Activated CD8-positive, alpha-beta memory T cell treated with anti-CD3 and anti-CD28 coated beads for 48 hours (primary cell): ENCODE measurements at places on chromosomes 3 and 15.
A peak's percentile ranks its signal among the peaks of the same experiment; 100 is the strongest.

GRCh38 chr15:91566141-91566540, 287.4 kb upstream of the SLCO3A1 start:
- no peak for DNase-seq

DNA sequence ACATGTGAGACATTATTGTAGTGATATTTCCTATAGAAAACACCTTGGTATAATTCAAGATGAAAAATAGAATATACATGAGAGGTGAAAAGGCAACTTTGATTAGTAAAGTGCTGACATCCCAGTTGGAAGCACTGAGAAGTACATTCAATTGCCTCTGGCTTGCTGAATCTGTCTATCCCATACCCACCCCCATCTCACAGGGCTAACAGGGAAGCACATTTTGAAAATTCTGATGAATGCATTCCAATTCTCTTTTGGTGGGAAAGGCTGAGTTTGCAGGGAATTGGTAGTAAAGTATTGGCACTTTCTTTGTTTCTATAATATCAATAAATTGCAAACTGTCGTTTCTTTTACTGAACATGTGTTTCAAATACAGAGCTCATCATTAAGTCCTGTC, 122.9 kb downstream of the MBNL1 start:
- DNase-seq, result no peak

DNA sequence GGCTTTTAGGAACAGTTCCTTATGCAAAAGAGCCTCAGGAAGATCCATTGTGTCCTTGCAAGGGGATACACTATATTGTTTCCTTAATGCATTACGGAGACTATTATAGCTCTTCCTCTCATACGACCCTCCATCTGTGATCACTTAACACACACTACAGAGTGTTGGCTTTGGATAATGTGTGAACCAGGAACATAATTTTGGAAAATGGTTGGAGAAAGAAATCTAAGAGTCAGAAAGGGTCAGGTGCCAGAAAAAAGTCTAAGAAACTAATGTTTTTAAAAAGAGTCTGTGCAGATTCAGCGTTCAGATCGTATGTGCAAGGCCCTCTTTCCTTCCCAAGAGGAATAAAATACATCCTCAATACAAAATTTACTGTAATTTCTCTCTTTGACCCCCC, 27.3 kb downstream of the LRRN1 start:
- no peak for DNase-seq

DNA sequence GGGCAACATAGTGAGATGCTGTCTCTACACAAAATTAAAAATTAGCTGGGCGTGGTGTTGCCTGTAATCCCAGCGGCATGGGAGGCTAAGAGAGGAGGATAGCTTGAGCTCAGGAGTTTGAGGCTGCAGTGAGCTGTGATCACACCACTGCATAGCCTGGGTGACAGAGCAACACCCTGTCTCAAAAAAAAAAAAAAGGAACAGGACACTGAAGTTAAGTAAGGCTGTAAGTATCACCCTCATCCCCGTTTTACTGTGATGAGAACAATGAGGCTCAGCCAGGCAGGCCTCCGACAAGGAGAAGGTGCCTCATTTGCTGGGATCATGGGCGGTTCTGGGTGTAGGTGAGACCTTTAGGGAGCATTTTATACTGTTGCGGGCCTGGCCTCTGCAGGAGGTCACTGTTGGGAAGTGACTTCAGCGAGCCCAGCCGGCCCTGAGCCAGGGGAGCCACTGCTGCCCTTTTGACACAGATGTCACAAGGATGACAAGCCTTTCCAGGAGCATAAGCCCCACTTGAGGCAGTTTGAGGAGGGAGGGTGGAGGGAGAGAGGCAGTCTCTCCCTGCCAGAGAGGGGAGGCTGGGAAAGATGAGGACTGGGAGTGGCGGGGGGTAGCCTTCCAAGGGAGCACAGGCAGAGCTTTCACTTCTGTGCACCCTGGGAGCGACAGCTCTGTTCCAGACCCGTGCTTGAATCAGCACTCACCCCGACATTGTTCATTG, 30.8 kb downstream of the IRAK2 start:
- no peak for DNase-seq

- no peak for DNase-seq
These were observed 631.8 kb downstream of the SQOR start for GRCh38 chr15:46266661-46267060.

DNA sequence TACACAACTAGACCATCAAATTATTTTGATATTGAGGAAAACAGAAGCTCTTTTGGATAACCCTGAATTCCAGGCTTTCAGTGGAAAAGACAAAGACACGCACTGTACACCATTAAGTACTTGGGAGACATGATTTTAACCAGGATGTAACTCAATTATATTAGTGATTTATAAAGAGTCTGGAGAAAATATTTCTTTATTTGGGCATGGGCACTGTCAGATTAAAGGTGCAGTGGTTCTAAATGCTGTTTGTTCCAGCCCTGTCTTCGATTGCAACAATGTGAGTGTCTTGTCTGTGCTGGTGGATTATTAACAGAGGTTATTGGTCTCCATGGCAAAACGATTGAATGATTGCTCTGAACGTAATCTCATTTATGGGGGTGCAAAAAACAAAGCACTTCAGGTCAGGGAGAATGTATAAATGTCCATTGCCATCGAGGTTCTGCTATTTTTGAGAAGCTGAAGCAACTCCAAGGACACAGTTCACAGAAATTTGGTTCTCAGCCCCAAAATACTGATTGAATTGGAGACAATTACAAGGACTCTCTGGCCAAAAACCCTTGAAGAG, at the start of gene TM4SF4:
TSS of gene TM4SF4 (plus strand) at position 448 of the 568 bp plus-strand sequence. CDS start 181 bp downstream, outside the sequence.
- no peak for DNase-seq

- no peak for DNase-seq
These were observed 137.5 kb downstream of the ADAM10 start for GRCh38 chr15:58611731-58612676.

DNA sequence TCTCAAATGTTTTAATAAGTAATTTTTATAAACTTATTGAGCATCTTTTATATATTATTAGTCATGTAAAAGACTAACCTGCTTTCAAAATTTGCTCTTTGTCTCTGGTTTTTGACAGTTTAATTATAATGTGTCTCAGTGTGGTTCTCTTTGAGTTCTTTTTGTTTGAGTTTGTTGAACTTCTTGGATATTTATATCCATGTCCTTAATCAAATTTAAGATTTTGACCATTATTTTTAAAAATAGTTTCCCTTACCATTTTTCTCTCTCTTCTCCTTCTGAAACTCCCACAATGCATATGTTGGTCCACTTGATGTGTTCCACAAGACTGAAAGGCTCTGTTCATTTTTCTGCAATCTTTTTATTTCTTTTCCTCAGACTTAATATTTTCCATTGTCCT, 366.1 kb upstream of the GOLIM4 start:
- DNase-seq, result no peak

GRCh38 chr3:129597087-129597999, 9.1 kb downstream of the PLXND1 start:
- no peak for DNase-seq

DNA sequence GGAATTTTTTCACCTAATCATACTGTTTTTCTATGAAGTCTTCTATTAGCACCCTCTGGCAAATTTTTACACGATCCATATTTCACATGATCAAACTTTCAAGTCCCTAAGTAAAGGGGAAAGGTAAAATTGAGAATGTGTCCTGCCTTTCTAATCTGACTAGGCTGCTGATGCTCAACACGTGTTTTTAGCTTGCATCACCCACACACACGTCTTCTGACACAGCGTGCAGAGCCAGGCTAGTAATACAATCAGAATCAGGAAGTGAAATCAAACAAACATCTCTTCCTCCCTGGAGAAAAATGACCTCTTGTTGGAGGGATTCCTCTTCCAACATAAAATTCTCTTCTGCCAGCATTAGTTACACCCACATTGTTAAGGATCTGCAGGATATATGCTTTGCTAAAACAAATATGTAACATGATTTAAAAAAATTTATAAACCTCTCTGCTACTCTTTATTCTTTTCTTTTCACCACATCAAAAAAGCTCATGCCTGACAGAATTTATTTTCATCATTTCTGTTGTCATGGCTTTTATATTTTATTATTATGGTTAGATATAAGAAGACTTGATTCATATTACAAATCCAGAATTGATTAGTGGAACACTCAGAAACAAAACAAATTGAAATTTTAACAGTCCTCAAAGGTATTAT, 122.4 kb downstream of the RAP2B start:
- no peak for DNase-seq

GRCh38 chr3:197499427-197499826, 56.3 kb downstream of the BDH1 start:
- DNase-seq, result no peak

DNA sequence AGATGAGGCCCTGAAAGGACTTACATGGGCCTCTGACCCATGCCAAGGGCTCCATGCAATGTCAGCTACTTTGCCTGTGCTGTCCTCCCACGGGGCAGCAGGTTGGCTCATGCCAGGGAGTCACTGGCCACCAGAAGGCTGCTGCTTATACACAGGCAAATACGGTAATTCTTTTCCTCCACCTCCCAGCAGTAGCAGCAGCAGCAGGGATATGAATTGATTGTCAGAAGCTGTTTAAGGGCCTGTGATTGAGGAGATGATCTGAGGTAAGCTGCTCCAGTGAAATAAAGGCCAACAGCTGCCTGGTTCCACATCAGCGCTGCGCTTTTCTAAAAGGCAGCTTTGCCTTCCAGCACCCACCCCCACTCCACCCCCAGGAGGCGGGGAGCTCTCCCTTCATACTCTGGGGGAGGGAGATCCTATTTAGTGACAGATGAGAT, 250.5 kb downstream of the SHQ1 start:
- no peak for DNase-seq

GRCh38 chr3:54653456-54654195, 274.2 kb downstream of the LRTM1 start:
- no peak for DNase-seq

DNA sequence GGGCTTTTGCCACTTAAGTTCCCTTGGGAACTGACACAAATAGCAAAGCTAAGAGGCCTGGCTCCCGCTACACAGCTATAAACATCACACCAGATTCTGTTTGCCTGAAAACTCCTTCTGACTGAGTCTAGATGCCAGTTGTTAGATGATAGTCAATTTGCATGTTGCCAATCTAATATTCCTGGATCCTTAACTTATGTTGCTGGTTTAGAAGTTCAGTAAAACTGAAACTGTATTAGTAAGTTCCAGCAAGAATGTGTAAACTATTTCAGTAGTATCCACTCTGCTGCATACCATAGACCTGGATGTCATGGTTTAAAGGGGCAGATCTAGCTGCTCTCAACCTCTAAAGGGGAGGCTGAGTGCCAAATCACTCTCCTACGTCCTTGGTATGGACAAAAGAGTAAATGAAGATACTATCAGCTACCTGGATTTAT, 27.1 kb upstream of the LACTB start:
- DNase-seq, result no peak

GRCh38 chr3:115099986-115100571, 47.0 kb downstream of the ZBTB20 start:
- no peak for DNase-seq

DNA sequence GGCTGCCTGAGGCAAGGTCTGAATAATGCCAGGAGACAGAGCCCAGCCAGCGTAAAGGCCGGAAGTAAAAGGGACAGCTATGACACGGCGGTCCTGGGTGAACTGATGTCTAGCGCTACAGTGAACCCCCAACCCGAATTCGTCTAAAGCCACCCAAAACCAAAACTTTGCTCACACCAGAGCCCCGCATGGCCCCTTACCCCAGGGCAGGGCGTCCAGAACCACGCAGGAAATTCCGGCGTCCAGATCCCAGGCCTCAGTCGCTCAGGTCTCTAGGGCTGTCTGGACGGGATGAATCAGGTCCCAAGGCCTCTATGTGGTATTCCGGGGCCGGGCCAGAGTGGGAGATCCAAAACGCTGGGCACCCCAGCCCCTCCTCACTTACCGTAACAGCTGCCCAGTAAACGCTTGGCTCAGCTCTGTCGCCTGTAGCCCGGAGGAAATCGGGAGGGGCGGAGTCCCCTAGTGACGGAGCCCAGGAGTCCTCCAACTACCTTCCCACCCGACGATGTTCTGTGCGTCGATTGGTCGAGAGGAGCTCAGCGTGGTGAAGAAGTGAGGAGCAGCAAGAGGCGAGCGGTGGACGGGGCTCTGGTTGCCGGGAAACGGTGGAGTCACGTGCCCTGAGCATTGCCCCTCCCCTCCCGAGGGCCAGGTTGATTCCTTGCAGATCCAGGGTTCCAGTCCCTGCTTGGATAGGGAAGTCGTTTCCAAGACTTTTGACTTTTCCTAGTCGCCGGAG, at the start of gene CCDC32:
TSS of gene CCDC32 (minus strand) at position 452 of the 742 bp plus-strand sequence. CDS start 2,027 bp downstream, outside the sequence.
- peak; percentile 84 for DNase-seq
